ENCODE measurements at places on chromosomes 3 and 15. TPM values are rescaled to one million over a fixed set of nuclear protein-coding genes. Genes with fewer than 3 reads are reported as not detected.

DNA sequence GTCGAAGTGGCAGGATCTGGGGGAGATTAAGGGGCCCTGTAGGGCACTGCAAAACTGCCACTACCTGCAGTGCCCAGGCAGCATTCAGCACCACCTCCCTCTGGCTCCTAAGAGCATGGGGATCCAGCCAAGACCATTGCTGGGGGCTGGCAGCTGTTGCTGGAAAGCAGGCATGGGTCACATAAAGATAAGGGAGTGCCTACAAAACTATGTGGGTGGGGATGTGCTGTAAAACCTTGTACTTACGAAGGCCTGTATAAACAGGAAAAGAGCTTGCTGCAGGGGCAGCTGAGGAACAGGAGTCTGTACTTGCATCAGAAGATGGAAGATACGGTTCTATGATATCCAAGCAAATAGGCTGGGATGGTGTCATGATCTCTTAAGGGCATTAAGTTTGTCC, 27.1 kb downstream of the IL20RB start:
- DNase-seq = no peak

DNA sequence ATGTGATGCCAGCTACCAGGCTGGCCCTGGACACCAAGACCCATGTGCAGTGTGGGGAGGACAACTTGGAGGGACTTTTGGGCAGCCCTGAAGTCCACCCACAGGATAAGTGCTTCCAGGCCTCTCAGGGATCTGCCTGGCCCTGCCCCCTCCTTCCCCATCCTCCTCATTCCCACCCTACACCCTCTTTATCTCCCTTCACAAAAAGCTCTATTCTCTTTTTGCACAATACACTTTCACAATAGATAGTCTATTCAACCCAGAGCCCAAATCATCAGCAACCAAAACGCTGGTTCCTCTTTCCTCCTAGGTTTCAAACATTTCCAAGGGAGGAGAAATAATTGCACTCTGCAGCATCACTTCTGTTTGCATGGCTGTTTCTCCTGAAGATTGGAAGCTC, 7.8 kb upstream of the ZNF710 start:
- no peak for DNase-seq

TGM4 gene
- total RNA-seq = 0.46 TPM

DNA sequence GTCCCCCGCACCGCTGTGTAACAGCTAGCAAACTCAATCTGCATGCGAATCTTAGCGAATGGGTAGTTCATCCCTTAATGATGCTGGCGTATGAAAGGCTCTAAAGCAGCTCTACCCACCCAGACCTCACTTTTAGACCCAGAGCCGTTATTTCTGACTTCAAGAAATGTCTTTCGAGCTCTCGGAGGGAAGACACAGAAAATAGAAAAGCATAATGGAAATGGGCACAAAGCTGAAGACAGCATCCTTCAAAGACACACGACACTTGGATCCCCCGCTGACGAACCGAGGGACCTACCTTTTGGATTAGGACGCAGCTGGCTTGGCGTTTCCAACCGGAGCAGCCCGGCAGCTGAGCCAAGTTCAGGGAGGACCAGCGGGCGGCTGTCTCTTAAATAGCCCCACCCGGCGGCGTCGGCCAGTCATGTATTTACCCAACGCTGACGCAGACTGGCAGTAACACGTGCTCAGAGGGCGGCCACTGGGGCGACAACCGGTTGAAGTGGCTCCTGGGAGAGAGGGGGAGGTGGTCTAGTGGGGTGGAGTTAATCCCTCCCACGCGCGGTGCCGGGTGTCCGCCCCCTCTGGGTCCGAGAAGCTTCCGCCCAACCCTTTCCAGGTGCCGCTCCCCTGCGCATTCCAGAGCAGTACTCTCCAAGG, 1.5 kb downstream of the CCK start:
- DNase-seq = no peak

ADAMTS9 gene
- total RNA-seq = 0.05 TPM

PPP1R14D gene
- 0.64 TPM for total RNA-seq

DNA sequence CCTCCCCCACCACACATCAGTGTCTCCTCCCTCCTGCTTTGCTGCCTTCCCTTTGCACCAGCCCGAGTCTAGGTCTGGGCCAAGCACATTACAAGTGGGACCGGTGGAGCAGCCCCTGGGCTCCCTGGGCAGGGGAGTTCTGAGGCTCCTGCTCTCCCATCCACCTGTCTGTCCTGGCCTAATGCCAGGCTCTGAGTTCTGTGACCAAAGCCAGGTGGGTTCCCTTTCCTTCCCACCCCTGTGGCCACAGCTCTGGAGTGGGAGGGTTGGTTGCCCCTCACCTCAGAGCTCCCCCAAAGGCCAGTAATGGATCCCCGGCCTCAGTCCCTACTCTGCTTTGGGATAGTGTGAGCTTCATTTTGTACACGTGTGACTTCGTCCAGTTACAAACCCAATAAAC, 2.3 kb upstream of the ABCF3 start:
- DNase-seq = no peak

PAQR9 gene
- 0.36 TPM for total RNA-seq

DNA sequence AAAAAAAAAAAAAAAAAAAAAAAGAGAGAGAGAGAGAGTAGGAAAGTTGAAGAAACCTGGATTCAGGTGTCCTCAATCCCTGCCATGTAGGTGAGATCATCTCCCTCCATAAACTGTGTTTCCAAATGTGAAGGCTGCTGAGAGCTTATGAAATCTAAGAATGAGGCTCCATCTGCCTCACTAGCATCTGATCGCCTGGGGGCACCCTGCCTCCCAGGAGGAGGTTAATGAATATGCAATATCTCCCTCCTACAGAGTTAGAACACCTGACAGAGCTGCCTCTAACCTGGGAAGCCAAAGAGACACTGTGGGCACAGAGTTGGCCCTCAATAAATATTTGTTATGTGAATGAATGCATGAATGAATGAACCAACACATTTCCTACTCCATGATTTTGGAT, 23.8 kb upstream of the ZNF148 start:
- no peak for DNase-seq

GRCh38 chr3:114624571-114625181, 330.8 kb downstream of the TIGIT start:
- peak; percentile 65 for DNase-seq

EPHB1 gene
- total RNA-seq = 0.46 TPM

LRRC28 gene
- total RNA-seq = 39.3 TPM

DNA sequence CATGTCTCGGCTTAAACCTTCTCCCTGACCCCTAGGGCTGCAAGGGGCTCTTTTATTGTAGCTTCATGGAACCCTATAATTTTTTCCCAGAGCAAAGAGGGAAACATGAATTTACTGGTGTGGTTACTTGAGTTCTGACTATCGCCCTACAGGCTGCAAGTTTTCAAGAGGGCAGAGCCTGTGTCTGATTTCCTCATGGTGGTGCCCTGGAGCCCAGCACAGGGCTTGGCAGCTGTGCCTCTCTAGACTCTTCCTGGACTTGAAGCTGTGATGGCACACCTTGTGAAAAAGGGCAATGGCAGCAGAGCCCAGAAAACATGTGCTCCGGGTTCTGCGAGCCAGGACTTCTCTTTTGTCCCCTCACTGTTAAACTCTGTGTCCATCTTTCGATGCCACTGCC, 34.2 kb upstream of the TF start:
- no peak for DNase-seq

DNA sequence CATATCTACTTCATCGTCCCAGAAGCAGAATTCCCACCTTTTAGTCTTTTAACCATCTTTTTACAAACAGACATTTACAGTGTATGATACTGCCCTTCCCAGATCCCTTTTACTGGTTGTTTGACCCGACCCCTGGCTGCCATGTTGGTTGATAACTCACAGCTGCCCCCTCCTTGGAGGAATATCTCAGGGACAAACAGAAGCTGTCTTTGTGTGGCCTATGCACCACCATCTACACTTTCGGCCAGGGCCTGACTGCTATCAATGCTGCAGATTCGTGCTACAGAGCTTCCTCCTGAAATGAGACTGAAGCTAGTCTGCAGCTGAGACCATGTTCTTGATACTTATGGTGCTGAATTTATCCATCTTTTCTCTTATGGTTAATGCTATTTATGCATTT, 6.6 kb upstream of the POLQ start:
- no peak for DNase-seq

GRCh38 chr3:127482216-127483004, 108.1 kb downstream of the TPRA1 start:
- DNase-seq = no peak

ANKUB1 gene
- not detected for total RNA-seq

GRCh38 chr15:40743921-40744814, 10.9 kb downstream of the RMDN3 start:
- DNase-seq = no peak

DNA sequence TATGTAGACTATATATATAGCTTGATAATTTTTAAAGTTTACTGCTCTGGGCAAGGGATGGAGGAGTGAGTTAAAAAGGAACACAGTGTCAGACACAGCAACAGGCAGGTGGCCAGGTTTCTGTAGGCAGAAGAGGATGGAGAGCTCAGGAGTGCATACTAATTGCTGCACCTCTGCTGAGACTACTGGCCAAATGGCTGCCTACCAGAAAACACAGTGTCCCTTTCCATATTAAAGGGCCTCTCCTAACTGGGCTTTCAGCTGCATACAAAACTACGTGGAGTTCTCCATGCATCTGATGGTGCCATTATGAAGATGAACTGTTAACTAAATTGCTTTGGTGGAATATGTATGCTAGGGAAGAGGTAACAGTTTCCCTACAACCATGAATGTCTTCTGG, 1.8 kb downstream of the ATP13A4 start:
- no peak for DNase-seq

HCN4 gene
- total RNA-seq = 0.15 TPM

DNA sequence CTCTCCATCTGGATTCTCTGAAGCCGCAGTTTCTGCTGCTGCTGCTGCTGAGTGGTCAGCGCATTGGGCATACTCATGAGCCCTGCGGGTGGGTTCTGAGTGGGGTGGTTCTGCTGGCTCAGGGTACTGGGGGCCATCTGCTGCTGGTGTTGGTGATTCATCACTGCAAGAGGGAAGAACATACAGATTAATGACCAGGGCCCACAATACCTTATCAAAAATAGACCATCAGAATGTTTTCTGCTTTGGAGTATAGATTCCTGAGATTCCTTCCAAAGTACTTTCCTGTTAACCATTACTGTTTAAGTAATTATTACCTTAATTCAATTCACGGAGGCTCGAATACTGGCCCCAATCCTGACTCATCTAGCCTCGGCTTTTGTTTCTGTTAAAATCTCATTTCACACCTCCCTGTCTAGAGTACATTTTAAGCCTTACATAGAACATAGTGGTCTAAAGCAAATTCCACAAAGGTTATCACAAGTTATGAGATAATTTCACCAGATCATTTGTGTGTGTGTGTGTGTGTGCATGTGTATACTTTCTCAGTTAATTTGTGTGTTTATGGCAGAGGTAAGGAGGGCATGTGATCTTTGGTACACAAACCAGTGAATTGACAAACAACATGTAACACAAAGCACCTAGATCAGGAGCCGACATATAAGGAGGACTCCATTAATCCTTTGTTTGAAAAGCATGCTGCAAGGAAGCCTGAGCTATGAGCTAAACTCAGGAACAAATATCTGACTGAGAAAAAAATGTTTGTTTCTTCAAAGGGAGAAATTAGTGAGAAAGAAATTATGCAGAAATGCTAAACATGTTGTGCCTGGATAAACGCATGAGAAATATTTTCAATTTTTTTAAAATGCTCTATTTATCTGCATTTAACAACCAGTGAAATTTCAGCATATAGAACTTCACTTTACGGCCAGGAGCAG, 68.1 kb downstream of the TM4SF4 start:
- no peak for DNase-seq

CACNA2D2 gene
- 0.59 TPM for total RNA-seq

KBTBD13 gene
- not detected for total RNA-seq

SLC22A14 gene
- total RNA-seq = 0.13 TPM

C3orf22 gene
- not detected for total RNA-seq

IQCH gene
- total RNA-seq = 3.9 TPM

DNA sequence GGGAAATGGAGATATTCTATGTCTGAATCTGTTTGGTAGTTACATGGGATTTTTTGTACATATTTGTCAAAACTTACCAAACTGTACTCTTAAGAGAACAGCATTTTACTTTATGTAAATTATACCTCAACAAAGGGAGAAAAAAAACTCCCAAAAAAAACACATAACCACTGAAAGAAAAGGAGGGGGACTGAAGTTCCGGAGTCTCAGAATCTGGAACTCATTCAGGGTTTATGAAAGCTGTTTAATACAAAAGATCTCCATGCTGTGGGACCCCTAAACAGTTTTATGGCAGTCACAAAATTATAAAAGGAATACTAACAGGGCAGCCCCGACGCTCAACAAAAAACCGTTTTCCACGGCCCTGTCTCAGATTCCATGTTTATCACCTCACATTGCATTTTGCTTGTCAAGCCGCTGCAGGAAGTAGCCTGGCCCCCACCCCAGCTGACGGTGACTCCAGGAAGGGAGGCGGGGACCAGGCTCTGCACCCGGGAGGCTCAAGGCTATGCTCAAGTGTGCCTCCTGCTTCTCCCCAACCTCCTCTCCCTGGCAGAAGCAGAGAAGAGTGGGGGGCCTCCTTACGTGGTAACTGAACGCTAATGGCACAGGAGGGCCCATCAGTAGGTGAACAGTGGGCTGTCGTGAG, 29.3 kb downstream of the RFT1 start:
- no peak for DNase-seq

DNA sequence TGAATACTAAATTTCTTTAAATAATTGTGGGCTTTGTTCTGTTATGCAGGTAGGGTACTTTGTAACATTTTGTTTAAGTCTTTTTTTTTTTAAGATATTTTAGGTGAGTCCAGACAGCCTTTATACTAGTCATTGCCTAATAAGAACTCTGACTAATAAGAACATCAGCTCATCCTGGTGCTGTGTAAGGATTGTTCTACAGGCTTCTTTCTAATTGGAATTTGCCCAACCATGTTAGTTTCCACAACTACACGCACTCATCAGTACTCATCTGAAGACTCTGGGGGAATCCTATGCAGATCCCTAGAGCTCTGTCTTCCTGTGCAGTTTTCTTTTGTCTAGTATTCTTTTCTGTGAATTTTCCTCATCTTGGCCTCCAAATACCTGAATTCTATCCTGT, 741.8 kb downstream of the IGSF11 start:
- DNase-seq = no peak

GRCh38 chr3:48411041-48411588, 18.8 kb downstream of the PLXNB1 start:
- DNase-seq = no peak

GRCh38 chr3:195042743-195043606, 228.0 kb downstream of the XXYLT1 start:
- DNase-seq = no peak

GNAT1 gene
- not detected for total RNA-seq

GRCh38 chr3:58005669-58006068, 2.6 kb upstream of the FLNB start:
- no peak for DNase-seq

DNA sequence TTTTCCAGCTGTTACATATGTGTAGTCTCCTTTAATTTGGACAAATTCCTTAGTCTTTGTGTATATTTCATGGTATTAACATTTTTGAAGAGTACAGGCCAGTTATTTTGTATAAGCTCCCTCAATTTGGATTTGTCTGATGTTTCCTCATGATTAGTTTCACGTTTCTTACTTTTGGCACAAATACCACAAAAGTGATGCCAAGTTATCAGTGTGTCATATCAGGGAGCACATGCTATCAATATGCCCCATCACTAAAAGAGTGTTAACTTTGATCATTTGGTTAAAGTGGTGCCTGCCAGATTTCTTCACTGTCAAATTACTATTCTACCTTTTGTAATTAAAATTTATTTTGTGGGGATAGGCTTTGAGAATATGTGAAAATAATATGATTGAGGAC, 14.6 kb downstream of the PCNP start:
- DNase-seq = no peak

Measured in Panc1 (cell line).